Dermis blood vessel endothelial cell (primary cell): ENCODE measurements at places on chromosomes 11 and 22. TPM values are rescaled to one million over a fixed set of nuclear protein-coding genes. Genes with fewer than 3 reads are reported as not detected.

DNA sequence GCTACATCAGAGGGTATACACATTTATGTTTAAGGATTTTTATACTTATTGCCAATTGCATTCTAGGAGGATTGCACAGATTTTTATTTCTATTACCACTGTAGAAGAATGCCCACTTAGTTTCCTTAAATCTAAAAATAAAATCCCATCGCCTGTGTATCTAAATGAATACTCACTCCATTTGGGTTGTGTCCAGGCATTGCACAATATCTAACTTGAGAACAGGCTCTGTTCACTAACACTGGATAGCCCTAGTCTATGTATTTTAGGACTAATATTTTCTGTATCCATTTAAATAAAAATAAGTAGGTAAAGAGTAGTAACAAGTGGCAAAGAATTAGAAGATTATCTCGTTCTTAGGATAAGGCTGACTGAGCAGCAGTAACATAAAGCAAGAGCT, 4.1 kb downstream of the C11orf52 start:
- DNase-seq, result peak; percentile 43

DNA sequence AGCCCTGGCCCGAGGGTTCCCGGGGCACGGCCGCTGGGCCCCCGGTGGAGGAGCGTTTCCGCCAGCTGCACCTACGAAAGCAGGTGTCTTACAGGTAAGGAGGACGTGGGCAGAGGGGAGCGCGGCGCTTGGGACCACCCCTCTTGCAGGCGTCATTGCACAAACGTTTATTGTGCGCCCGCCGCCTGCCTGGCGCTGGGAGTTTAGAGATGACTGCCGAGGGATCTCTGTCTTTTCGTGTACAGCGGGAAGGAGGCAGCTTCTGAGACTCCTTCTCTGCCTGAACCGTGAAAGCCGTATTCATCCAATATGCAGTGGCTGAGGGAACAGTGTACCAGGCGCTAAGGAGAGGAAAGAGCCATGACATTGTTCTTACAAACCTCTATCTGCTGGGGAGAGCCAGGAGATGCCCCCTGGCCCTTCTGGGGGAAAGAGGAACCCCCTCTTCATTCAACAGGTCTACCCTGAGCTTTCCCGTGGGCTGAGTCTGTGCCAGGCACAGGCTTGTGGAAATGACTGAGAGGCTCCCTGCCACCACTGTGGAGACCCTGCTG, 13.8 kb upstream of the DGKZ start:
- DNase-seq, result no peak

GRCh38 chr11:106309070-106309684, 231.7 kb downstream of the AASDHPPT start:
- DNase-seq, result no peak

CRYBA4 gene
- total RNA-seq, result not detected in 2 replicates

DNA sequence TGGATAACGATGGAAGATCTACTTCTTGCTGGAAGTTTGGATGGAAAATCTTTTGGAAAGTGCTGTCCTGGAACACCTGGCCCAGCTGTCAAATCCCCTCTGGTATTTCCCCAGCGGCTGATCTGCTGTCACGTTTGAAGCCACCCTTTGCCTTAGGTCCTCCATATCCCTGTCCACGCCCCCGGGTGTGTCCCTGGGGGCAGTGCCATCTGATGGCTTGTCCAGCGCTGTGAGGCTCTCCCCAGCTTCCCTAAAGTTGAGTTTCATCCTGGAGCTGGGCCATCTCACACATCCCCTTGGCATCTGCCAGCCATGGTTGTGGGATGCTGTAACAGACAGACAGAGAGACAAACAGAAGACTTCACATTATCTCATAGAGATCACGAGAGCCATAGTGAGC, 3.1 kb upstream of the IGLL1 start:
- no peak for DNase-seq

DNA sequence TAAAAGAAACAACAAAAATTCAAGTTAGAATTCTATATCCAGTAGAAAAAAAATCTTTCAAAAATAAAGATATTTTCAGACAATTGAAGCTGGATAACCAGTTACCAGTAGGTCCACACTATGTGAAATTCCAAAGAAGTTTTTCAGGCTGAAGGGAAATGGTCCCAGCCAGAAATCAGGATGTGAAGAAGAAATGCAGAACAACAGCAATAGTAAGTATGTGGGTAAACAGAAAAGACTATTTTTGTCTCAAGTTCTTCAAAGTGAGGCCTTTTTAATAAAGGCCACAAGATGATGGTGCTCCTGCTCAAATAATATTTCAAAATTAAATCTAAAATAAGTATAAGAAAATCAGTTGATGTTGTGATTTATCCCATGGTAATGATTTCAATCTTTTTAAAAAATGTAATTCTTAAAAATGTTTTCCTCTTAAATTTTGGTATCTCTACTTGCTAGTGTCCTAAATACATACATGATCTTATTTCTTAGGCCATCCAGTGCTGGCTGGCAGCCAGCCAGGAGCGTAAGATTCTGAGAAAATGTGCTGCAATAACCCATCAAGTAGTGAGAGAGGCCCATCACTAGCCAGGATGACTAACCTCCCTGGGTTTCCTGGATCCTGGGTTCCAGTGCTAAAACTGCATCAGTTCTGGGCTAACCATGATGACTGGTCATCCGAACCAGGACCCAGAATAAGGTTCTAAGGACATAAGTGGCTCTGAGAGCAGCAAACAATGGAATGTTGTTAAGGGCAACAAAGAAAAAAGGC, 15.6 kb upstream of the UCP3 start:
- peak; percentile 64 for DNase-seq
